ENCODE measurements at places on chromosomes 6 and 20.

GRCh38 chr6:28720357-28721231 is 194.9 kb downstream of the GPX5 start:
- no peak for DNase-seq

- DNase-seq: no peak
Measured at GRCh38 chr20:59777814-59778575, 155.4 kb downstream of the SYCP2 start.

DNA sequence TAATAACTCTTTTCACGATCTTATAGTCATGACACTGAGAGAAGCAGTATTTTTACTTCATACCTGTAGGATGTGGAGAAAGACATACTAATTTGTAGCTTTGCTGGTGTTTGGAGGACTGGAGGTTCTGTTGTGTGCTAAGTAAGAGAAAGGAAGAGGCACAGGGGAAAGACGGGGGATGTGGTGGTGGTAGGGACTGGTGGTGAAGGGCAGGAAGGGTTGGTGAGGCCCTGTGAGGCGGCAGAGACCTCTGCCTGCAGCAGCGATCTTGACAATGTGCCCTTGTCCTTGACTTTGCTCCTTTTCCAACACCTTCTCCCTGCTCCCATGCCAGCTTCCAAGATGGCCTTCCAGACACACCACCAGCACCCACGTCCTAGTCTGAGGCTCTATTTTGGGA is 32.6 kb upstream of the MPC1 start:
- no peak for DNase-seq

- no peak for DNase-seq
Measured at GRCh38 chr20:54585217-54585616, 109.8 kb downstream of the DOK5 start.

DNA sequence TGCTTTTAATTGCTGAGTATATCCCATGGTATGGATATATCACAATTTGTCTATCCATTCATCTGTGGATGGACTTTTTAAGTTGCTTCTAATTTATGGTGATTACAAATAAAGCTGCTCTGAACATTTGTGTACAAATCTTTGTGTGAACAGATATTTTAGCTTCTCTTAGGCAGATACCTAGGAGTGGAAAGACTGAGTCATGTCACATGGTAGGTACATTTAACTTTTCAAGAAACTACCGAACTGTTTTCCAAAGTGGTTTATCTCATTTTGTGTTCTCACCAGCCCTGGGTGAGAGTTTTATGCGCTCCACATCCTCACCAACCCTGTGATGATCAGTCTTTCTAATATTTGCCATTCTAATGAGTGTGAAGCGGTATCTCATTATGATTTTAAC is 31.0 kb upstream of the ZNFX1 start:
- no peak for DNase-seq

- DNase-seq: no peak
Measured at GRCh38 chr6:169635345-169635744, 66.5 kb downstream of the WDR27 start.

DNA sequence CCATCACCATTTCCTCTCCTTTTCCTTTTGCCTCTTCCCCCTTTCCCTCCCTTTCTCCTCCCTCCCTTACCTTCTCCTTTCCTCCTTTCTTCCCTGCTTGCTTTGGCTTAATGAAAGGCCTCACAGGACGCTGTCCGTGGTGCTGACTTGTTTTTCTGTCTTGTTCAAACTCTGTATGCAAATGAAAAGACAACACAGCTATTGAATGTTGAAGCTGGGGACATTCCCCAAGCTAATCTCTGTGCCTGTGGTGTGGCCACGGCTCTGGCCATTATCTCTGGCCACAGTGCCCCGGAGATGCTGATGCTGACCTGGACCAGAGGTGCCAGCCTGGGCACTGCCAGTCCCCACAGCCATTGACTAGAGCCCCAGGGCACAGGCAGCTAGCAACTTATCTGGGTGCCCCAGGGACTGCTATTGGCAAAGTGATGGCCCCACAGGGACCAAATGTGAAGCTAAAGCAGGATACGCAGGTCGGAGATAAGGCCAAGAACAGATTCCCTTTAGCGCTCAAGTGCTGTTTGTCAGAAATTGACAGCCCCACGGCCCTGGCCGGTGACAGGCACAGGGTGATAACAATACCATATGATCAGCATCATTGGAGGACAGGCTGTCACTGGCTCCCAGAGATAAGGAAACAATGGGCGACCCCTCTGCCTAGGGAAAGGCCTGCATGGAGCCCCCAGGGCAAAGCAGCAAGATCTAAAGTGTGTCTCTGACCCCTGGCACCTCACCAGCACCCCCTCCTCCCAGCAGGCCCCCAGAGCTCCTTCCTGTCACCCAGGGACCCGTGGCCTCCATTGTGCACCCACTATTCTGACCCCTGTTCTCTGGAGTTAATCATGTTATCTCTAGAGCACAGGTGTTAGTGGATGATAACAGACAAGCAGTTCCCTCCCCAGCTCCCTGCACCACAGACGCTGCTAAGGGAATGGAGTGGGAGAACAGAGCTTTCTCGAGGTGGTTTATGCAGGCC is 31.6 kb upstream of the SLC32A1 start:
- no peak for DNase-seq
